Activated naive CD4-positive, alpha-beta T cell treated with Interleukin-2 at 50 U/mL for 16 hours (primary cell): ENCODE measurements at places on chromosomes 3 and 15.

GRCh38 chr3:99439892-99440291, 198.5 kb upstream of the COL8A1 start:
- no peak for DNase-seq

DNA sequence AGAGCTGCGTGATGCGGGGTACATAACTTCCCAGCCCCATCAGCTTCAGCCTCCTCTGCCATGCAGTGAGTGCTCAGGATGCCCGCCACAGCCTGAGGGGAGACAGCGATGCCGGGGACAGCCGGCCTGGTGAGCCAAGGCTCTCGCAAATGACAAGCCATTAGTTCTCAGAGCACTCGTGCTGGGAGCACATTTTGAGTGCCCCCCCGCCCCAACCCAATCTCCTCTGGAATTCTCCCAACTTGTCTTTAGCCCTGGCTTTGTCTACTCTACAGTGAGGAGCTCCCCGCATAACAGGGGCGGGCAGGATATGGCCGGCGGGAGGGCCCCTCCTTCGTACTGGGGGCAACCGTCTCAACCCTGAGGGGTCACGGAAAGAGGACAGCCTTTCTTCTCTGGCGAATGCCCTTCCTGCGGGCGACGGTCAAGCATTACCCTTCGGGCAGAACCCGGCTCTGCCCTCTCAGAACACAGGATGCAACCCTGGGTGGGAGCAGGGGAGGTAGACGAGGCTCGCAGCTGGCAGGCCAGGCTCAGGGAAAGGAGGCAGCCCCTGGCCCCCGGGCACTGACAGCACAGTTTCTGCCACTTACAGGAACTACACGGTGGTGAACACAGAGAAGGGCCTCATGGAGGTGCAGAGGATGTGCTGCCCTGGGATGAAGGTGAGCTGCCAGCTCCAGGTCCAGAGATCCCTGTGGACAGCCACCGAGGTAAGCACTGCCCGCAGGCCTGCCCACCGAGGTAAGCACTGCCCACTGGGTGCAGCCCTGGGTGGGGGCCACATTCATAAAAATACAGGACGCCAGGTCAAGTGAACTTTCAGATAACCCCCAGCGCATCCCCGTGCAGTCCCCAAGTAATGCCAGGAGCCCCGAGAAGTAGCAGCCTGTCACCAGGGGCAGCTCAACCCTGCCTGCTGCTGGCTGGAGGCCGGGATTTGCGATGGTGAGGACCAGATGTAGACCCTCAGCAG, 141.7 kb downstream of the LRRK1 start:
- DNase-seq, result no peak

DNA sequence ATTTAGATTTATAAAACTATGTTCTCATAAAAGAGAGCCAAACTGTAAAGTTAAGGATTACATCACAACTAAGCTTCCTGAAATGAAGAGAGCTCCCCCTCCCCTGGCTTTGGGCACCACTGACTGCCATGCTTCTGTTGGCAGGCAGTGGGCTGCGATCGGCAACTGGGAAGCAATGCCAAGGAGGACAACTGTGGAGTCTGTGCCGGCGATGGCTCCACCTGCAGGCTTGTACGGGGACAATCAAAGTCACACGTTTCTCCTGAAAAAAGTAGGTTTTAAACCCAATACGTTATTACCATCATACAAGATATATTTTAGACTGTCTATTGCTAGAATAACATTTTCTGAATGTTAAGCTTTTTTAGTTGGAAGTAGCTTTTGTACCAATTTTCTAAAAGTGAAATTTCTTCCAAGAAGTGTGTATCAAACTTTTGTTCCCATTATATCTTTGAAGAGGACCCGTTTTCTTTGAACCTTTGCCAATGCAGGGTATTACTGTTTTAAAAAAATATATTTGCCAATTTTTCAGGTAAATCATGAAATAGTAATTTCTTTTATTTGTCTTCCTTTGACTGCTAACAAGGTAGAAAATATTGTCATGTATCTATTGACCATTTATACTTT, 184.1 kb downstream of the ADAMTSL3 start:
- DNase-seq, result no peak

DNA sequence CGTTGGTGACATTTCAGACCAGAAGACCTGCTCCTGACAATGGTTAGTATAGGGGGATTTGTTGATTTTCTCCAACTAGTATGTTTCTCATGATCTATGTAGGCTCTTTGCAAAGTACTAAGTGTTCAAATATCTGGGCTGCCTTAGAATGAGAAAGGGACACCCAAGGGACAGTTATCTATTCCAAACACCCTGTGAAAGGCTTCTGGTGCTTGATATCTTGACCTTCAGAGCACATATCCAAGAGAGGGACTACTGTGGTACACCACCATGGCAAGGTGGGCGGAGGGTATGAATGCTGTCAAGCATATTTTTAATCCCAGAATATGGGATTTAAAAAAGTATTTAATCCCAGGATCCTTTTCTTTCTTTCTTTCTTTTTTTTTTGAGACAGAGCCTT, 1.1 kb downstream of the FANCD2OS start:
- DNase-seq, result no peak

DNA sequence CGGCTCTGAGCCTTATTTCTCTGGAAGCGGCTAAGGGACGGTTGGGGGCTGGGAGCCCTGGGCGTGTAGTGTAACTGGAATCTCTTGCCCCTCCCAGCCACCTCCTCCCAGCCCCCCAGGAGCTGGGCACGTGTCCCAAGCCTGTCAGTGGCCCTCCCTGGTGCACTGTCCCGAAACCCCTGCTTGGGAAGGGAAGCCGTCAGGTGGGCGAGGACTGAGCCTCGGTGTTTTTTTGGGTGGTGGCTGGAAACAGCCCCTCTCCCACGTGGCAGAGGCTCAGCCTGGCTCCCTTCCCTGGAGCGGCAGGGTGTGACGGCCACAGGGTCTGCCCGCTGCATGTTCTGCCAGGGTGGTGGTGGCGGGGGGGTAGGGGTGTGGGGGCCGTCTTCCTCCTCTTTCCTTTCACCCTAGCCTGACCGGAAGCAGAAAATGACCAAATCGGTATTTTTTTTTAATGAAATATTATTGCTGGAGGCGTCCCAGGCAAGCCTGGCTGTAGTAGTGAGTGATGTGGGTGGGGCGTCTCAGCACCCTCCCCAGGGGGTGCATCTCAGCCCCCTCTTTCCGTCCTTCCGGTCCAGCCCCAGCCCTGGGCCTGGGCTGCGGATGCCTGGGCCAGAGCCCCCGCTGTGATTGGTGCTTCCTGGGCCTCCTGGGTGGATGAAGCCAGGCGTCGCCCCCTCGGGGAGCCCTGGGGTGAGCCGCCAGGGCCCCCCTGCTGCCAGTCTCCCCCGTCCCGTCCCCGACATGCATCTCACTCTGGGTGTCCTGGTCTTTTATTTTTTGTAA, 58.8 kb upstream of the GOLGA8A start:
- no peak for DNase-seq

DNA sequence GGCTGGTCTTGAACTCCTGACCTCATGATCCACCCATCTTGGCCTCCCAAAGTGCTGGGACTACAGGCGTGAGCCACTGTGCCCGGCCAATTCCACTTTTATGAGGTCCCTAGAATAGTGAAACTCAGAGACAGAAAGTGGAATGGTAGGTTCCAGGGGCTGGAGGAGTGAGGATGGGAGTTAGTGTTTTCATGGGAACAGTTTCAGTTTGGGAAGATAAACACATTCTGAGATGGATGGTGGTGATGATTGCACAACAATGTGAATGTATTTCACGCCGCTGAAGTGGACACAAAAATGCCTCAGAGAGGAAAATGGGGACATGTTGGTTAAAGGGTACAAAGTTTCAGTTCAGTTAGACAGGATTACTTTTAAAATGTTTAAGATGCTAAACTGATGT, 22.5 kb upstream of the HDAC11 start:
- DNase-seq, result no peak

DNA sequence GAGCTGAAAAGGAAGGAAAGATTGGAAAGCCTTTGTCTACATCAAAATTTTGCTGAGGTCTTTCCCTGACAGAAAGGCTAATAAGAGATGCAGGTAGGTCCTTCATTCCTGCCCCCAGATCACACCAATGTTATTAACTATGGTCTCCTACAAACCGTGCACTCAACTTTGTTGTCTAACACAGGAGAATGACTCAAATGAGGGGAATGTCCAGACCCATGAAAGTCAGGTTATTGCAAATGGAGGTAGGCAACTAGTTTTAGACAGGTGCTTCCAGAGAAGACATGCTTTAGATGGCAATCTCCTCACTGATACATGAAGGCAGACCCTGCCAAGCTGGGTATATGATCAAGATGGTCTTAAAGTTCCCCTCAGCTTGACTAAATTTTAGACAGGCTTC, 51.0 kb downstream of the NFKBIZ start:
- no peak for DNase-seq

DNA sequence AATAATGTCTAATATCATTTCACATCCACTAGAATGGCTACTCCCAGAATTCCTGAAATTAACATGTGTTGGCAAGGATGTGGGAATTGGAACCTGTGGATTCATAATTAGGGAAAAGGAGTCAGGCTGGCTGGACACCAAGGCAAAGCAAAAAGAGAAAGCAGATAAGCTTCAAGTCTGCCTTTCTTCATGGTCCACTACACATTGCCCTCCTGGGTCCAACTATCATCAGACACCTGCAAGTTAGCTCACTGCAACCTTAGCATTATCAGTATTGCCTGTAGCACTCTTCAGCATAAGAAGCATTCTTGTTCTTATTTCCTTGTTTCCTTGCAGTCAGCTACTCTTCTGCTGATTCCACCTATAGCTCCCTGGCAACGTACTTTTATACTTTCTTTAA, 124.3 kb downstream of the ZNF280D start:
- DNase-seq, result no peak

DNA sequence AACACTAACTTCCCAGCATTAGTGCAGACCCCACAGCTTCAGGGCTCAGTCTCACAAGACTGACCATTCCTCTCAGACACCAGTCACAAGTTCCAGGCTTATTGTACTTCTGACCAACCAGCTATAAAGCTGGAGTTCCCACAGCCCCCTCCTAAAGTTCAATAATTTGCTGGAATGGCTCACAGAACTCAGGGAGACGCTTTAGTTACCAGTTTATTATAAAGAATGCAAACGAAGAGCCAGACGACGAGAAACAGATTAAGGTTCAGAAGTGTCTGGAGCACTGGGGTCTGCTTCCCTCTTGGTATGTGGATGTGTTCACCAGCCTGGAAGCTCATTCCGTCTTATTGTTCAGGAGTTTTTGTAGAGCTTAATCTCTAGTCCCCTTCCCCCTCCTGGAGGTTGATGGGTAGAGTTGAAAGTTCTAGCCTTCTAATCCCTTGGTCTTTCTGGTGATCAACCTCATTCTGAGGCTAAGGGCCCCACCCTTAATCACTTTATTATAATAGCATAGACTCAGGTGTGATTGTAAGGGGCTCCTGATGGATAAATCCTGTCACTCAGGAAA, 4.8 kb upstream of the CSRNP1 start:
- no peak for DNase-seq

GRCh38 chr3:137000039-137000438, 42.3 kb downstream of the IL20RB start:
- DNase-seq, result no peak

DNA sequence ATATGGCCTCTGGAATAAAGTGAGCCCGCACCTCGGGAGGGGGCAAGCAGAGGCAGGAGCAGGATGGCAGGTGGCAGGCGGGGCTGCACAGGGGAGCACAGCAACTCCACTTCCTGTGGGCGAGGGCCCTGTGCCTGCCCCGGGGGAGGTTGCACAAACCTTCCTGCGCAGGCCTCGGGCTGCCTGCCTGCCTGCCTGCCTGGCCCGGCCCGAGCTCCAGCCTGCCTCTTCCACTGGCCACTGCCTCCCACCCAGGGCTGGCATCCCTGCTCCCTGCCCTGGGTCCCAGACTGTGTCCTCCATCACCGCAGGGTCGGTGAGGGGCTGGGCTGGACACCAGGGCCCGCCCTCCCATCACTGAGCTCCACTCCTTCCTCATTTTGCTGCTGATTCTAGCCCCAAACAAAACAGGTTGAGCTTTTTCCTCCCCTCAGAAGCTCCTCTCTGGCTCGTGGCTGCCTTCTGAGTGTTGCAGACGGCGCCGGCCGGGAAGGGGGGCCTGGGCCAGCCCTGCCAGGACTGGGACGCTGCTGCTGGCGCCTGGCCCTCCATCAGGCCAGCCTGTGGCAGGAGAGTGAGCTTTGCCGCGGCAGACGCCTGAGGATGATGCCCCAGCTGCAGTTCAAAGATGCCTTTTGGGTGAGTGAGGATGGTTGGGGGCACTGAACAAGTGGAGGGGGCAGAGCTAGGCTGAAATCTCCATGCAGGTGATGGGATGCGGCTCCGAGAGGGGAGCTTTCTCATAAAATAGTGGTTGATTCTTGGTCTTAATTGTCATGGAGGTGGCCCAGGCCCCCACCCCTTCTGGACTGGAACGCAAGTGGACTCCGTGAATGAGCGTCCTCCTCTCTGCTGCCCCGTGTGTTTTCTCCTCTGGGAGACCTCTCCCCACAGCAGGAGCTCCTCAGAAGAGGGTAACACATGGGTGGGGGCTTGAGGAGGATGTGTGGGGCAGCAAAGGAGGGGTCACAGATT, at the start of gene PSTPIP1:
Gene PSTPIP1 (plus strand): TSS at position 156 of the 975 bp plus-strand sequence. CDS start 448 bp downstream, at position 604.
- DNase-seq, result peak; percentile 71
